ENCODE measurements at places on chromosomes 6 and 20. TPM values are rescaled to one million over a fixed set of nuclear protein-coding genes. Genes with fewer than 3 reads are reported as not detected.

DSN1 gene
- total RNA-seq: 29.2 TPM

PNLDC1 gene
- 0.20 TPM for total RNA-seq

FAM210B gene
- 21.4 TPM for total RNA-seq

ELOVL2 gene
- 0.41 TPM for total RNA-seq

BMP6 gene
- not detected for total RNA-seq

ID4 gene
- 5.9 TPM for total RNA-seq

BCL2L1 gene
- total RNA-seq: 129 TPM

GRCh38 chr6:27894839-27895762 lies 17.1 kb downstream of the OR2B2 start:
- DNase-seq: peak; percentile 64

DNA sequence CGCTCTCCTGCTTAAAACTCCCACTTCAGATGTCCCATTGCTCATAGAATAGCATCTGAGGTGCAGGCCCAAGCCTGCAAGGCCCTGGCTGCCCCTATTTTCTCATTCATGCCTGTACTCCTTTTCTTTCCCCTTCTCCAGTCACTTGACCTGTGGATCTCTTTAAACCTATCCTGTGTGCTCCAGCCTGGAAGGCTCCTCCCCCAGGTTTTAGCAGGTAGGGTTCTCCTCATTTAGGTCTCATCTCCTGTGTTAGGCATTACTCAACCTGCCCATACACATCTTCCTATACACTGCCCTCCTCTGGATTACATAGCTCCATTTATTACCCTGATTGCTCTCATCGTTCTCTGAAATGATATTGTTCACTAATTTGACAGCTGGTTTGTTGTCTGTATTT lies 185.3 kb downstream of the BACH2 start:
- DNase-seq: no peak

- peak; percentile 100 for DNase-seq
These were observed 45.9 kb downstream of the RIPOR3 start for GRCh38 chr20:50645253-50646068.

GRCh38 chr6:108795122-108795521 lies 53.1 kb upstream of the ARMC2 start:
- no peak for DNase-seq

GRCh38 chr6:168417191-168417590 lies 23.8 kb upstream of the SMOC2 start:
- DNase-seq: no peak

DNA sequence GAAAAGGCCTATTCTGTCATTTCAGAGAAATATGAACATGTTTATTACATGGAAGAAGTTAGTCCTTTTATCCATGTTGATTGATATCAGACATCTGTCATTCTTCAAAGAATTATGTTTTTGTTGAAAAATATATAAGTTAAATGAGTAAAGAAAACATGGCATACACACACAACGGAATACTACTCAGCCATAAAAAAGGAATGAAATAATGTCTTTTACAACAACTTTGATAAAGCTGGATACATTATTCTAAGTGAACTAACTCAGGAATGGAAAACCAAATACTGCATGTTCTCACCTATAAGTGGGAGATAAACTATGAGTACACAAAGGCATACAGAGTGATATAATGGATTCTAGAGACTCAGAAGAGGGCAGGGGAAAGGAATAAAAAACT lies 9.3 kb downstream of the FKBP5 start:
- no peak for DNase-seq

DNA sequence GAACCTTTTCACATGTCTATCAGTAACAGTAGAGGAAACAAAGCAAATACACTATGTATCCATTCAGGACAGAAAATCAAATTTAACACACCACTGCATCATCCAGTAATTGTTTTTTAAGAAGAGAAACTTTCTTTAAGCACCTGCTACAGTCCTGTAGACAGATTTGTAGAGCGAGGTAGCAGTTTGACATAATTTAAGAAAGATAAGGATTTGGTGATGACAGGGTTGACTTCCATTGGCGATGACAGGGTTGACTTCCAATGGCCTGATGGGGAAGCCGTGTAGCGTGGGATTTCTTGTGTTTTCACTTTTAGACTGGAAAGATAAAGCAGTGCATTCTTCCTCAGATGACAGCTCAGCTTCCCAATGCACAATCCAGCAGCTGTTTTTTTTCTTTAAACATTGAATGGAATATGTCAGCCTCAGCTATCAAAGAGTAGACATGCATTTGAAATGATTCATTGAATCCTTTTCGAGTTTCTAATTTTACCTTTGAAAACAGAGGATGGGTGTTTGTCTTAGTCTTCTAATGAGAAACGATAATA lies 68.5 kb downstream of the ECT2L start:
- DNase-seq: no peak

- DNase-seq: no peak
These were observed 21.9 kb downstream of the CCN2 start for GRCh38 chr6:131929264-131929663.

DNA sequence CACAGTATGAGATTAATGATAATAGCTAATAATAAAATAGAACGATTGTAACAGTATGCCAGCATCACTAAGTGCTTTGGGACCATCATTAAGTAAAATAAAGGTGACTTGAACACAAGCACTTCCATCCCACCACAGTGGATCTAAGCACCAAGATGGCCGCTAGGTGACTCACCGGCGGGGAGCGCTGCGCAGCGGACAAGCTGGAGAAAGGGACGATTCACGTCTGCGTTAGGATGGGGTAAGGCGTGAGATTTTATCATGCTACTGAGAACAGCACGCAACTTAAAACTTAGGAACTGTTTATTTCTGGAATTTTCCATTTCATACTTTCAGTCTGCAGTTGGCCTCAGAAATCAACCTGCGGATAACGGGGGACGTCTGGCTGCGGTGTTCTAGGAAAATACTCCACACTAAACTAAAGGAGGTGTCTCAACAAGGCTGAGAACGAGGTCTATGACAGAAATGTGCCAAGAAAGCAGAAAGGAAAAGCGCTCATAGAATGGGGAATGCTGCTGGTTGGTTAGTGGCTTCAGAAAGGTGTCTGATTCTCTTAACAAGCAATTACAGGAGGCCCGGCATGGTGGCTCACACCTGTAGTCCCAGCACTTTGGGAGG lies 114.5 kb downstream of the GMPR start:
- no peak for DNase-seq

- DNase-seq: no peak
These were observed 141.9 kb downstream of the MRPL14 start for GRCh38 chr6:43985329-43985728.

GRCh38 chr6:157912326-157912725 lies 69.3 kb upstream of the SYNJ2 start:
- DNase-seq: no peak

DNA sequence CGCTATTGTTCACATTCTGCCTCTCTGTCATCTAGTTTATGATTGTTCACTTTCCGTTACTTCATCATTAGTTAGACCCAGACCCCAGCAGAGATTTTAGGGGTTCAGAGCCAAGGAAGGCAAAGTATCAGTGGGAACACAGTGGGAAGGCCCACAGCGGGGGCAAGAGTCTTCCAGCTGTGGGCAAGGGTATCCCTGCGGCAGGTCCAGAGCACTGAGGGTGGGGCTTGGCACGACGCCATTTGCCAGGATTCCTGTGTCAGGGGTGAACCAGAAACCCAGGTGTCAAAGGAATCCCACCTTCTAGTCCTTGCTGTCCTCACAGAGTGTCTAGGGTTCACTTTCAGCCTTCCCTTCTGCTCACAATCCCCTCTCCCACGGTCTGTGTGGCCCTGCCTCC lies 13.3 kb downstream of the RAET1E start:
- DNase-seq: no peak
